ENCODE measurements at places on chromosomes 6 and 20.

- no peak for DNase-seq
Measured at GRCh38 chr6:145305670-145306069, 429.6 kb downstream of the EPM2A start.

DNA sequence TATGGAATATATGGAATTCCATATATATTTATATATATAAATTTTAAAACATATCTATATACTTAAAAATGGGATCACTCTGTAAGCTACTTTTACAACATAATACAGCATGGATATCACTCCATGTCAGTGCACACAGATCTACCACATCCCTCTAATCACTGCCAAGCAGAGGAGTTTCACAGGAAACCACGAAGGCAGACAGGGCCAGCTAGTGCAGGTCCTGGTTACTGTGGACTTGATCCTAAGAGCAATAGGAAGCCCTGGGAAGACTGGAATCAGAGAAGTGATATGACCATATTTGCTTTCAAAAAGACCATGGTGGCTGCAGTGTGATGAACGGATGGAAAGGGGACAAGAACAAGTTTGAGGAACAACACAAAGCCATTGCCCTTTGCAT, 40.0 kb upstream of the NRN1 start:
- DNase-seq = no peak

DNA sequence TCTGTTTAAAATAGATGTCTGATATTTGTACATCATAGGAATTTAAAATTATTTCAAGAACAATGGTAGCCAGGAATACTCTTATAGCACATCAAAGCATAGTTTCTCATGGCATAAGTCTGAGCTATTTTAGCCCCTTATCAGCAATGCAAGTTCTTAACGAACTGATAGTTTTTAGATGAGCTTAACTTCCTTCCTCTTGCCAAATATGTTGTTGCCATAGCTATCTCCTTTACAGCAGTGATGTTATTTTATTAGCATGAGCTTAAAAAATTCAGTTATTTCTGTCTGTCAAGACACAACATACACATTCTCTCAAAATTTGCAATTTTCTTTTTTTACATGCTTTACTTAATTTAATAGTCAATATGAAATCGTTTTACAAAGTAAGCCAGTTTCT, 867.2 kb downstream of the PHF3 start:
- DNase-seq = no peak

GRCh38 chr6:14699803-14700601, 545.9 kb upstream of the JARID2 start:
- no peak for DNase-seq

DNA sequence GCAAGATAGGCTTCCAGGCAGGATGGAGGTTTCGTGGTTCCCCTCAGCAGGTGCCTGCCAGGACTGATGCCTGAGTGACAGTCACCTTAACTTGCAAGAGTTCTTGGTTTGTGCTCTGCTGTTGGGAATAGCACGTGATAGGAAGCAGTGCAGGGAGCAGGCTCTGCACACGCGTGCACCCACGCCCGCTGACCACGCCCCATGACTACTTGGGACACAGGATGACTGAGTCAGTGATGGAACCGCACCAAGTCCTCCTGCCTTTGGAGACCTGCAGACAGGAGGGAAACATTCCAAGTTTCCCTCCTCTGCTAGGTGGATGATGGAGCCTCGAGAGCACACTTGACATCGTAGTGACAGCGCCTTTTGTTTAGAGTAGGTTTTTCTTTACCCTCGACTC, 164.2 kb downstream of the DTNBP1 start:
- no peak for DNase-seq

GRCh38 chr20:61556673-61557072, 304.6 kb downstream of the CDH4 start:
- DNase-seq = no peak

DNA sequence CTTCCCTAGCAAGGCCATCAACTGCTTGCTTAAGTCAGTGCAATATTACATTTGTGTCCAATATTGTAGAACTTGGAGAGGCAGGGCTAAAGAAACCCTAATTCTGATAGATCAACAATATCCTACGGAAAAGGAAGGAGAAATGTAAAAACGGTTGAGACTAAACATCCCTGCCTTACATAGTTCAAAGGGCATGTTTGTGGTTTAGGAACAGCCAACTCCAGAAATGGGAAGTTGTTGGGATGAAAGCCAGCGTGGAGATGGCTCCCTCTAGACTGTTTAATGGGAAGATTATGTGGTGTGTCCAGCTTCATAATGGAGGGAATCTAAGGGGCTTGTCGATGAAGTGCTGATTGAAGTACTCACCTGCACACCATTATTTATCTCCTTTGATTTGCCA, 145.3 kb upstream of the TENT5A start:
- no peak for DNase-seq

DNA sequence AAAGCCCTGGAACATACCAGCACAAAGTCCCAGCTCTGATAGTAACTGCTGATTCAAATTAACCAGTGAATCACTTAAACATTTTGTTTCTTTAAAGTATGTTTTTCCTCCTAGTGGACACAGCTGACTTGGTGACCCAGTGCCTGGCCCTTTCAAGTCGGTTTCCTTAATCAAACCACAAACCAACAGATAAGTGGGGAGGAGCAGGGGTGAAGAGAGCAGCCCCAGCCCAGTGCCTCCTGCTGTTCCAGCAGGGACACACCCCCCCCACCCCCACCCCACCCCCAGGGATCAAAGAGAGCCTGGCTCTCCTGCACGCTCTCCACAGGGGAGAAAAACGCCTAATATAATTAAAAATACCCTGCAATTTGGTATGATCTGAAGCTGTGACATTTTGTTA, 55.4 kb upstream of the TBXT start:
- no peak for DNase-seq
